D721Med (cell line): ENCODE measurements at places on chromosomes 7 and 10.

DNA sequence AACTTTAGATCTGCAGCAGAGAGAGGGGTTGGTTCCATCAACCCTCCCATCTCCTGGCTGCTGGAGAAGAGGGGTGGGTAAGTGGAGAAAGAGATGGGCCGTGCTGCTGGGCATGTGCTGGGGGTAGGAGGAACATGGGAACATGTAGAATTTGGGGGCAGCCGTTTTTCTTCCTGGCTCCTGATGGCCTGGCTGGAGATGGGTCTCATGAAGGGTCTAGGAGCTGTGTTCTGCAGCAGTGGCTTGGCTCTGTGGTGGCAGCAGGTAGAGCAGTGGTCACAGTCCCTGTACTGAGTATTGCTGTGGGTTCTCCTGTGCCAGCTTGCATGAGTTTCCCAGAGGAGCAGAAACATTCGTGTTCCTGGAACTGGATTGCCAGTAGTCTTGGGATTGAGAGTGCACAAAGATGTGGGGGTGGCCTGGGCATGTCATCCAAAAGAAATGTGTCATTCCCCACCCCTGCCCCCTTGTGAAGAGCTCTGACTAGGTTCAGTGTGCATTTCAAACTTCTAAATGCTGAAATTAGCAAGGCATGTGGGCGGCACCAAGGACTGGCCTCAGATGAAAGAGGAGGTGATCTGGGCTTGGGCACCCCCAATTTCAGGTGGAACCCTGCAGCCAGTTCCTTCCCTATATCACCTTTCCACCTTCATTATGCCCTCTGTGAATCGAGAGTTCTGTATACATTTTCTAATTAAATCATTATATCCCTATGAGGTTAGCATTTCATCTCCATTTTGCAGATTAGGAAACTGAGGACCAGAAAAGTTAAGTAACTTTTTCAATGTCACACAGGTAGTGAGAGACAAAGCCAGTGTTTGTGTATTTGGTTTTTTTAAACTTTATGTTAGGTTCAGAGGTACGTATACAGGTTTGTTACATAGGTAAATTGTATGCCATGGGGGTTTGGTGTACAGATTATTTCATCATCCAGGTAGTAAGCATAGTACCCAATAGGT lies 2.1 kb downstream of the CHST3 start:
- no peak for DNase-seq

- DNase-seq = no peak
These were observed 549.7 kb downstream of the TCERG1L start for GRCh38 chr10:130761788-130762301.

DNA sequence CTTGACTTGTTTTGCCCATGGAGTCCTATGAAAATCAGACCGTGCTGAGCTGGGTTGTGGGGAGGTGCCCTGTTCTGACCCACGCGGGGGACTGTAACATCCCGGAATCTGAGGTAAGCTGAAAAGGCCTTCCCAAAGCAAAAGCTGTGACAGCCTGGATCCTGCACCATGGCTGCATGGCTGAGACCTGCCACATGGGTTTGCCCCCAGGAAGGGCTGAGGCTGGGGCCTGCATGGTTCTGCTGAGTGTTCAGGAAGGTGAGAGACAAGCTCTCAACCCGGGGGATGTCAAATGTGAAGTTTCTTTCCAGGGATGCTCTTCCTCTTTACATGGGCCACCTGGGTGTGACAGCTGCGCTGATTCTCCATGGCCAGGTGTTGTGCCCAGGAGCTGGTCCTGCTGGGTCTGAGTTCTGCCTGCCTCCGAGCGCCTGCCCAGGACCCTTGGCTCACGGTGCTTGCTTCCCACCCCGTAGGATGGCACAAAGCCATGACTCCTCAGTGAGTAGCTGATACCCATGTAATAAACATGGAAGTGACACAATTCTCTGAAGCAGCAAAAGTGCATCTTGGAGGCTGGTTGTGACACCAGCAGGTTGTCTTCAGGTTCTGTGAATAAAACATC lies 58.3 kb downstream of the VIPR2 start:
- DNase-seq = no peak

GRCh38 chr7:98107313-98107721 lies 655 bp downstream of the LMTK2 start:
- DNase-seq = no peak

DNA sequence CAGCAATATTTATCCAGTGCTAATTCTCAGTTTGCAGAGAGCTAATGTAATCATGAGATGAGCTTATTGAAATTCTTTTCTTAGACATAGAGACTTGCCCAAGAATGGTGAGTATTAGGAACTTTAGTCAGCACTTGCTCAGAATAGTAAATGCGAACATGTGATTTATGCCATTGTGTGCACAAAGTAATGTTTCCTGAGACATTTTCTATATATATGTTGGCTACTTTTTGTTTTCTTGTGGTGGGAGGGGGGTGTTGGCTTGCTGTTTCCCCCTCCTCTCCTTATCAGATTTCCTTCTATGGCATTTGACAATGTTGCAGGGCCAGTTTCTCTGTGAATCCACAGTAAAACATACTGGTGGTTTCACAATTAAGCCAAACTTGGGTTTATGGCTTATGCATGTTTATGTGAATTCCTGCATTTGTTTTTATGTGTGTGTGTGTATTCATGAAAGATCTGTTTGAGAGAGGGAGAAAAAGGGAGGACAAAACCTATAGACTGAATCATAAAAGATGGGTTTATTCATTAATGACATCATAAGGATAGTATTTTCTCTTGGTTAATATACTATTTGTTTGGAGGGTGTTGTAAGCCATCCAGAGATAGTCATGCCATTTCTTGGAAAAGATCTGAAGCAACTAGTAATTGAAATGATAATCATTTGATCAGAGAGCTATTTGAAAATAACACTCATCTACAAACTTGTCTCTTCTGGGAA lies 36.3 kb downstream of the ARID5B start:
- no peak for DNase-seq

DNA sequence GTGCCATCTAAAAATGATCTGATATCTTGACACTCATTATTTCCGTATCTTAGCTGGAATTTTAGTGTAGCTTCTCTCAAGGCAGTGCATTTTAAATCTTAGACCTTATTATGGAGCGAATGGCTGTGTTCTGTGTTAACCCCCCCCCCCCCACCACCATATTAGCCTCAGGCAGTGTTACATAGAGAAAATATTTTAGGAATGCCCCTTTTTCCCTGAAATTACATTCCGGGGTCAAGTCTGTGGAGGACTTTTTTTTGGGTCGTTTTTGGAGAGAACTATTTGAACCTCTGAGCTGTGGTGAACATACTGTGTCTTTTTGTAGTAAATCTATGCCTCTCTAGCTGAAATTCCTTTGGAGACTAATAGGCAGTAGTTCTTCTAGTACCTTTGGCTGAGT lies 3.1 kb downstream of the CCDC126 start:
- no peak for DNase-seq

- no peak for DNase-seq
These were observed 79.3 kb downstream of the INSYN2A start for GRCh38 chr10:127117125-127117524.
